ENCODE measurements at places on chromosomes 12 and 14.

DNA sequence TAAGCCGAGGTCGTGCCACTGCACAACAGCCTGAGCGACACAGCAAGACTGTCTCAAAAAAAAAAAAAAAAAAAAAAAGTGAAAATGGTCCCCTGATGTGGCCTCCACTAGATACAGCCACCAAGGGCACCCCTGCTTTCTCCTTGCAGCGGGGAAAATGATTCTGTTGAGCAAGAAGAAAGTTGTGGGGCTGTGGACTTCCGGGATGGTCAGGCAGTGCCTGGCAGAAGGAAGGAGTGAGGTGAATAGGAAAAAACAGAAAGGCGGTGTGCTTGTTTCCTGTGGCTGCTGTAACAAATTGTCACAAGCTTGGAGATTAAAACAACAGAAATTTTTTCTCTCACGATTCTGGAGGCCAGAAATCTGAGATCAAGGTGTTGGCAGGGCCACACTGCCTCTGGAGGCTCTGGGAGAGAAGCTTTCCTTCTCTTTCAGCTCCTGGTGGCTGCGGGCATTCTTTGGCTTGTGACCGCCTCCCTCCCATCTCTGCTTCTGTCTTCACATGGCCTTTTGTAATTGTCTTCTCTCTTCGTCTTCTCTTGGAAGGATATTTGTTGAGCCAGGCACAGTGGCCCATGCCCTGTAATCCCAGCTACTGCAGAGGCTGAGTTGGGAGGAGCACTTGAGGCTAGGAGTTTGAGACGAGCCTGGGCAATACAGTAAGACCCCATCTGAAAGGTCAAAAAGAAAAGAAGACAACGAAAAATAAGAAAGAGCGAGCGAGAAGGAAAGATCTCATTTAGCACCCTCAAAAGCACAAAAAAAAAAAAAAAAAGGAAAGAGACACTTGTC lies 116.6 kb upstream of the MED13L start:
- no peak for DNase-seq

DNA sequence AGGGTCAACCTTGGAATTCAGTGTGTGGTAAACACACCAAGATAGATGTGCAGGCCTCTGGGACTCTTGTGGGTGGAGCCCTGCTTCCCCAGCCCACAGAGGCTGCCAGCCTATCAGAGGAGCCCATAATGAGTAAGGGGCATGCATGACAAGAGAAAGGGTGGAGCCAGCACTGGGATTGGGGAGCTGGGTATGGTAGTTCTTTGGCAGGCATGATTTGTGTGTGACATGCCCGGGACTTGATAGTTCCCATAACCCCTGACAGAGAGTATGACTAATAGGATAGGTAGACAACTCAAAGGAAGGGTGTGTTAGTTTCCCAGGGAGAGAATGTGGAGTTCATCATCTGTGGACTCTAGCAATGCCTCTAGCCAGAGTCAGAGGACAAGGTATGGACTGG lies 143.0 kb downstream of the EMP1 start:
- DNase-seq = no peak

GRCh38 chr12:80314741-80315140 lies 129.3 kb upstream of the PTPRQ start:
- no peak for DNase-seq

DNA sequence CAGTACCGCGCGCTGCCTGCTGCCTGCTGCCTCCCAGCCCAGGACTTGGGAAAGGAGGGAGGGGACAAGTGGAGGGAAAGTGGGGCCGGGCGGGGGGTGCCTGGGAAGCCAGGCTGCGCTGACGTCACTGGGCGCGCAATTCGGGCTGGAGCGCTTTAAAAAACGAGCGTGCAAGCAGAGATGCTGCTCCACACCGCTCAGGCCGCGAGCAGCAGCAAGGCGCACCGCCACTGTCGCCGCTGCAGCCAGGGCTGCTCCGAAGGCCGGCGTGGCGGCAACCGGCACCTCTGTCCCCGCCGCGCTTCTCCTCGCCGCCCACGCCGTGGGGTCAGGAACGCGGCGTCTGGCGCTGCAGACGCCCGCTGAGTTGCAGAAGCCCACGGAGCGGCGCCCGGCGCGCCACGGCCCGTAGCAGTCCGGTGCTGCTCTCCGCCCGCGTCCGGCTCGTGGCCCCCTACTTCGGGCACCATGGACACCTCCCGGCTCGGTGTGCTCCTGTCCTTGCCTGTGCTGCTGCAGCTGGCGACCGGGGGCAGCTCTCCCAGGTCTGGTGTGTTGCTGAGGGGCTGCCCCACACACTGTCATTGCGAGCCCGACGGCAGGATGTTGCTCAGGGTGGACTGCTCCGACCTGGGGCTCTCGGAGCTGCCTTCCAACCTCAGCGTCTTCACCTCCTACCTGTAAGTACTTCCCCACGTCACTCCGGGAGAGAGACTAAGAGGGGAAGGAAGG lies at the start of gene LGR5:
Gene LGR5 (plus strand): TSS at position 186 of the 732 bp plus-strand sequence. CDS start 283 bp downstream, at position 469.
- DNase-seq = no peak

GRCh38 chr14:59020382-59020781 lies 168.1 kb upstream of the DAAM1 start:
- DNase-seq = no peak

- DNase-seq = no peak
Measured at GRCh38 chr12:48934312-48934706, 9.0 kb upstream of the FKBP11 start.

- no peak for DNase-seq
Measured at GRCh38 chr12:74957634-74958033, 252.0 kb downstream of the KCNC2 start.

DNA sequence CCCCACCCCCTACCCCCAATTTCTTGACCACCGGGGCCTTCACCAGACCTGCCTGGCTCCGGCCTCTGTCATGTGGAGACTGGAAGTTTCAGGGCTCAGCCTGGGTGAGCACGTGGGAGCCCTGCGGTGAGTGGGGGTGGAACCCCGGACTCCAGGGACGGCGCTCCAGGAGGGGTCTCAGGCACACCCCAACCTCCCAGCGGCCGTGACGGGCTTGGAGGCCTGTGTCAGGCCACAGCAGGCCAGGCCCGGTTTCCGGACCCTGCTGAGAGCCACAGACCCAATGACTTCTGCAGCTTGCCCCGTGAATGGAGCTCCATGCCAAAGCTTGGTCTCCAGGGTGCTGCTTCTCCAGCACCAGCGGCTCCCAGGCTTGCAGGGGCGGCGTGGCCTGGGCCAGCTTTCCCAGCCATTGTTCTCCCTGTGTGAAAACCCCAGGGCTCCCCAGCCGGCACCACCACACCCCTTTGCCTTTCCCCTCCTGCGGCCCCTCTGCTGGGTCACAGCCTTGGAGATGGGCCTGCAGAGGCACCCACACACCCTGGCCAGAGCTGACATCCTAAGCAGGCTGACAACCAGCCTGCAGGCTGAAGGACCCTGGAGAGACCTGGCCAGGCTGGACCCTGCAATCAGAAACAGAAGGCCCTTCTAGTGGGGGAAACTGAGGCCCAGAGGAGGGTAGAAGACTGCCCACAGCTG lies 186.2 kb upstream of the C14orf180 start:
- no peak for DNase-seq

DNA sequence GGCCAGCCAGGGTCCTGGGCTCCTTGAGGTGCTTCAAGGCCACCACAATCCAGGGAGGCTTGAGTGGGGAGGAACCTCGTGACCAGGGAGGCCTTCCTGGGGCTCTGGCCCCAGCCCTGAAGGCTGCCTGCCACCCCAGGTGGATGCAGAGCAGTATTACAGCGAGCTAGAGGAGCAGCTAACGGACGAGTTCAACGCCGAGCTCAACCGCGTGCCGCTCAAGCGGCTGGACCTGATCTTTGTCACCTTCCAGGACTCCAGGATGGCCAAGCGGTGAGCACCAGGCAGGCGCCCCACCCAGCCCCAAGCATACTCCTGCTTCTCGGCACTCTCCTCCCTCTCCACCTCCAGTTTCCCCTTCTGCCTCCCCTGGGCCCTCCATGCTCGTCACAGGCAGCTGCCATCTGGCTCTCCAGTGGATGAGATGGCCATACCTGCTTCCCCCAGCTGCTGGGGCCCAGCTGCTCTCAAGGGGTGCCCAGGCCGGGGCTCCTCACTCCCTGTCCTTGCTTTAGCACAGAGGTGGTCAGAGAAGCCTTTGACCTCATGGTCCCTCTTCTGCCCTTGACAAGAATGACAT lies 30.6 kb downstream of the NGB start:
- no peak for DNase-seq

DNA sequence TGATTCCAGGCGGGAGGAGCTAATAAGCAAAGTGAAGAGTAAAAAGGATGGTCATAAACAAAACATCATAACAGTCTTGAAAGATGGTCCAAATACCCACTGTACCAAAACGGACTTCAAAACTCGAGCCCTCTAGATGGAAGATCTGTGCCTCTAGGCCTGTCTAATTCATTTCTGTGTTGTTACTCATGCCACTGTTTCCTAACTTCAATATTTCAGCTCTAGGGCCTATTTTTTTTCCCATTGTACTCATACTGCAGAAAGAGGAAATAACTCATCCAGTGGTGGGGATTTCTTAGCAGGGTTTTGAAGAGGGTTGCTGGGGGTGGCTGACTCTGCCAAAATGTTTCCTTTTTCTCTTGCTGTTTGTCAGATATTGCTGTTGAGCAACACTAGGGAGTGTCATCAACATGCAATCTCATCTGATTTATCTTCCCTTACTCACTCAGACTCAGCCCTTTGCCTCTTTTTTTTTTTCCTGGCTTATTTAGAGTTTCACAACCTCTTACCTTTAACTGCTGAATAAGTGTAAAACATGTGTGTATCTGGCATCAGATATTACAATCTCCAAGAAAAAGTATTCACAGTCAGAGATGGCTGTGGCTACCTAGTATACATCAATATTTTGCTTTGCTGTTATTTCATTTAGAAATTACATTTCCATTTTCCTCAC lies 189.6 kb downstream of the DUSP6 start:
- no peak for DNase-seq

DNA sequence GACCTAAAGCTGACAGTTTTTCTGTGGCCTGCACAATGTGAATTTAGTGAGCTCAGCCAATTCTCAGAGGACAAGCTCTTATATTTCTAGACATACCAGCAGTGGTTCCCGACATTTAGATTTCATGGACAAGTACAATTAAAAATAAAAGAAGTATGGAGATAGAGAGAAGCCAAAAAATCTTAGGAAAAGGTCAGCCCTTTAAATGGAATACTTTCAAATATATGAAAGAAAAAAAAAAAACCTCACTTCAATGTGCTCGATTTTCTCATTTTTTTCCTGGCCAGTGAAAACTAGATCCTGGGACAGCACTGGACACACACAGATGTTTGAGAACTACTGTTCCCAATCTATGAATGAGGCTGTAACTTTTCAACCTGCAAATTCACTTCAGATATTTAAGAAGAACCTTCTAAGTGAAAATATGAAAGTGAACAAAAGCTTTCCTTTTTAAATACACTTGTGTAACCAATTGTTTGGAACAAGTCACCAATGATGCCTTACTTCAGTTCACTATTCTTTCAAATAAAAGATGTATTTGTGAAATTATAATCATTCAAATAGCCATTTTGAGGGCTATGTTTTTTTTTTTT lies 109.4 kb downstream of the SLC38A1 start:
- DNase-seq = no peak

GRCh38 chr12:103382736-103383346 lies 112.9 kb downstream of the C12orf42 start:
- no peak for DNase-seq

GRCh38 chr12:13347241-13348043 lies 150.9 kb downstream of the EMP1 start:
- no peak for DNase-seq

GRCh38 chr12:29374913-29375312 lies 6.1 kb downstream of the ERGIC2 start:
- no peak for DNase-seq

GRCh38 chr12:49583366-49584094 lies 15.6 kb upstream of the MCRS1 start:
- DNase-seq = no peak

GRCh38 chr12:106841510-106842302 lies 67.2 kb downstream of the RIC8B start:
- DNase-seq = no peak

GRCh38 chr14:101705733-101706508 lies 55.6 kb upstream of the PPP2R5C start:
- no peak for DNase-seq

DNA sequence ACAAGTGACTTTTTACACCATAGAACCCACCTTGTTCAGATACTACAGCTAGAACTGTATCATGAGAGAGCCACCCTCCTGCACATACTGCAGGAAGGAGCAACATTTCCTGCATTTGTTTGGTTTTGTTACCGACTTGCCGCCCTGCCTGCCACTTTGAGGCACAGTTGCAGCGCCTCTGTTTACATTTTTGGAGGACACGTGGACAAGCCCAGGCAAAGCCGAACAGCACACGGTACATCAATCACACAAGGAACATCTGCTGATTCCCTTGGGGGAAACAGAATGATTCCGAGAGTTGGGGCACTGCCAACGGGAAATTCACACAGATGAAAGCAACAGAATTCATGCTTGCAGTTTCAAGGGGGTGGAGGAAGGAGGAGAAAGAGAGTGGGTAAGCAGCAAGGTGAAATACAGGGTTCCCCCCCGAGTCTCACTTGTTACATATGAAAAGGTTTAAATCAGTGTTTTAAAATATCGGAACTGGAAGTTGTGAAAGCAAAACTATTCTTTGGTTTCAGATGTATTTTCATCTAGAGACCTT lies 110.7 kb downstream of the BTG1 start:
- no peak for DNase-seq

DNA sequence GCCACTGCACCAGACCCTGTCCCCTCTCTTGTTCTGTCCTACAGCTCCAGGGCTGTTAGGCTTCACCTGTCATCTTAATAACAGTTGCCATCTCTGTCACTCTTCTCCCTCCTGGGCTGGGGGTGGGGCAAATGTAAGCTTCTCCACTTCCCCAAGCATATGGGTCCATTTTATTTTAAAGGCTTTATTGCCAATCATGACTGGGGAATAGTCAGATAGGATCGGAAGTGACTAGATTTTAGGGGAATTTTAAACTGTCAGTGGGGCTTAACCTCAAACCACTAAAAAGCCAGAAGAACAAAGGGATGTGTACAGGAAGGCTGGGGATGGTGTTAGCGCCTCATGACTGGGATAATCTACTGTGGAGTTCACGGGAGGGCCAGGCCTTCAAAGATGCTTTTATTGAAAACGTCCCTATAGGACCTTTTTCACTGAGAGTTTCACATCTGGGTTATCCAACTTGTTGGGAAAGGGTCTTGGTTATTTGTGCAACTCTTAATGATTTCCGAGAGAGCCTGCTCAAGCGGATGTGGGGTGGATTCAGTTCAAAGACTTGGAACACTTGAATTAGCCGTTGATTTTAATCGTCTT lies 41.6 kb downstream of the CHST11 start:
- no peak for DNase-seq

DNA sequence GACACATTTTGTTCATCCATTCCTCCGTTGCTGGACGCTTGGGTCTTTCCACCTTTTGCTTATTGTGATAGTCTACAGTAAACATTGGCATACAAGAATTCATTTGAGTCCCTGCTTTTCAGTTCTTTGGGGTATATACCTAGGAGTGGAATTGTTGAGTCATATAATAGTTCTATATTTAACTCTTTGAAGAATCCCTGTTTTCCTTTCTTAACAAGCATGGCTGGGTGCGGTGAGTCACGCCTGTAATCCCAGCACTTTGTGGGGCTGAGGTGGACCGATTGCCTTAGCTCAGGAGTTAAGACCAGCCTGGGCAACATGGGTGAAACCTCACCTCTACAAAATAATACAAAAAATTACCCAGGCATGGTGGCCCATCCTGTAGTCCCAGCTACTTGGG lies 75.4 kb downstream of the CCDC92 start:
- no peak for DNase-seq

GRCh38 chr12:602700-603068 lies 60.6 kb downstream of the NINJ2 start:
- no peak for DNase-seq

- no peak for DNase-seq
Measured at GRCh38 chr12:105275997-105276733, 40.2 kb upstream of the APPL2 start.

GRCh38 chr12:9143929-9144729 lies 28.4 kb upstream of the A2M start:
- no peak for DNase-seq
